ENCODE measurements at places on chromosomes 6 and 20. TPM values are rescaled to one million over a fixed set of nuclear protein-coding genes. Genes with fewer than 3 reads are reported as not detected.

DNA sequence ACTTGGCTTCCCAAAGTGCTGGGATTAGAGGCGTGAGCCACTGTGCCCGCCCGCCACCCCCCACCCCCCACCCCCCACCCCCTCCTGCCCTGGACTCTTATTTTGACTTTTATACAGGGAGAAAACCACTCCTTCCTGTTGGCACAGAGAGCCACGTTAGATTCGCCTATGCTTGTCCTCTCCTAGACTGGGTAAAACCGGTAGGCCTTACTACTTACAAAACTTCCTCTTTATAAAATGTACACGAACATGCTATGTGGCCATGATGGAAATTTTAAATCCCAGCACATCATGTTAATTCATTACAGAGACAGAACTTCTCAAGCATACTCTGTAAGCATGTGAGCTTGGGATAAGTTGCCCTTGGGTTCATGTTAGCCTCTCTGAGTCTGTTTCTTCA lies 124.2 kb downstream of the SLC24A3 start:
- no peak for DNase-seq

GRCh38 chr6:73400656-73401055 lies 6.0 kb downstream of the DDX43 start:
- DNase-seq = no peak

GRCh38 chr6:159168536-159169192 lies 536 bp upstream of the FNDC1 start:
- DNase-seq = peak; percentile 13

PRSS16 gene
- 1.5 TPM for total RNA-seq

NOX3 gene
- total RNA-seq = not detected

SAMD5 gene
- not detected for total RNA-seq

C6orf141 gene
- total RNA-seq = 1.1 TPM

DNA sequence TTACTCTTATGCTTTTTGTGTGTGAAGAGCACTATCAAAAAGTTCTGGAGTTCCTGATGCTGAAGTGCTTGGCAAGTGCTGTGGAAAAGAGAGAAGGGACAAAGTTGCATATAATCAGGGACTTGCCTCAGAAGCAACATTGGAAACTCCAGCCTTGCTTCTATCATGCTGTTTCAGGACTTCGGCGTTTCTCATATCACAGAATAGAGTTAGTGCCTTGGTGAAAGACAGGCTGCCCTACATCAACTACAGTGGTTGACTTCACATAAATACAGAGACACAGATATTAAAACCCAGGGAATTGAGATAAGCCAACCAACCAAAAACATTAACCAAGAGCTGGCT lies 36.2 kb upstream of the CDKAL1 start:
- no peak for DNase-seq

PSMB8 gene
- total RNA-seq = 338 TPM

HLA-DRA gene
- 6.0 TPM for total RNA-seq

GRCh38 chr20:32709632-32710121 lies 33.6 kb downstream of the COMMD7 start:
- no peak for DNase-seq

RBM24 gene
- not detected for total RNA-seq

TMEM244 gene
- total RNA-seq = not detected

RAD21L1 gene
- not detected for total RNA-seq

DNA sequence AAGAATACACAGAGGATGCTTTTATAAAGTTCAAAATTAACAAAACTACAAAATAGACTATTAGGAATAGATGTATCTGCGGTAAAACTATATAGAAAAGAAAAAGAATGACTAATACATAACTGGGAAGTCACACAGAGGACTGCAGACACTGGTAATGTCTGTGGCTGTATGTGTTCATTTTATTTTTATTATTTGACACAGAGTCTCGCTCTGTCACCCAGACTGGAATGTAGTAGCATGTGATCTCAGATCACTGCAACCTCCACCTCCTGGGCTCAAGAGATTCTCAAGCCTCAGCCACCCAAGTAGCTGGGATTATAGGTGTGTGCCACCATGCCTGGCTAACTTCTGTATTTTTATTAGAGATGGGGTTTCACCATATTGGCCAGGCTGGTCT lies 38.9 kb downstream of the ESF1 start:
- DNase-seq = no peak

MUC21 gene
- not detected for total RNA-seq

DSP gene
- 0.09 TPM for total RNA-seq

DNA sequence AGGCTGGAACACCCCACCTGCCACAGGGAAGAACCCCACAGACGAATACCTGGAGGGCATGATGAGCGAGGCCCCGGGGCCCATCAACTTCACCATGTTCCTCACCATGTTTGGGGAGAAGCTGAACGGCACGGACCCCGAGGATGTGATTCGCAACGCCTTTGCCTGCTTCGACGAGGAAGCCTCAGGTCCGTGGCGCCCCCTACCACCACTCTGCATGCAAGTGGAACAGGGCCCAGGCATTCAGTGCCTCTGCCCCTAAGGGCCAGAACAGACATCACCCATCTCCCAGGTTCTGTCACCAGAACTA lies 6.6 kb downstream of the MYL9 start:
- DNase-seq = peak; percentile 26

- DNase-seq = no peak
Observed at GRCh38 chr6:135268740-135269139, 87.6 kb downstream of the MYB start.

GRCh38 chr6:169805242-169805838 lies 53.9 kb downstream of the ERMARD start:
- no peak for DNase-seq

HSPA1L gene
- 2.2 TPM for total RNA-seq

RBM39 gene
- total RNA-seq = 303 TPM

DNA sequence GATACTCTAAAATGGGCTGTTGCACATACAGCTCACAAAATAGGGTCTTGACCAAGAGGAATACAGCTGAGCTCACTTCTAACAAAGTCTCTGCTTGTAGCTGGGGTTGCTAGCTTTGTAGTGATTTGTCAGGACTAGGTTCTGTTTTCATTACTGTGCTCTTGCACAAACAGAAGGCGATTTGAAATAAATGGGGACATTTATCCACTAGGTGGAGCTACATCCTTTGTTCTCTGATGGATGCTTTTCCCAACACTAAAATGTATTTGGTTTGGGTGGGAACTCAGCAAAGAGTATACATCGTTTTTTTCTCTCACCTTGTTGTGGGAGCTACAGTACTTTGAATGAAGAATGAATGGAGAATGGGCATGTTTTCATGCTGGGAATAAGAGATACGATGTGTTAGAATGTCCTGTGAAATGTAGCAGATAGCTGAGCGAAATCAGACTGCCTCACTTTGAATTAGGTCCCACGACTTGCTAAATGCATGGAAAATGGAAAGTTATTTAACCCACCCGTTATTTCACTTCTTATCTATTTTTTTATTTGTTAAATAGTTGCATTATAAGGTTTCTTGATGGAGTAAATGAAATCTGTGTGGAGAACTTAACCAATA lies 494.7 kb upstream of the MAP3K7 start:
- no peak for DNase-seq

BMP5 gene
- not detected for total RNA-seq

- DNase-seq = no peak
Observed at GRCh38 chr20:10225439-10226060, 6.9 kb downstream of the SNAP25 start.

KIAA1586 gene
- 15.0 TPM for total RNA-seq

DNA sequence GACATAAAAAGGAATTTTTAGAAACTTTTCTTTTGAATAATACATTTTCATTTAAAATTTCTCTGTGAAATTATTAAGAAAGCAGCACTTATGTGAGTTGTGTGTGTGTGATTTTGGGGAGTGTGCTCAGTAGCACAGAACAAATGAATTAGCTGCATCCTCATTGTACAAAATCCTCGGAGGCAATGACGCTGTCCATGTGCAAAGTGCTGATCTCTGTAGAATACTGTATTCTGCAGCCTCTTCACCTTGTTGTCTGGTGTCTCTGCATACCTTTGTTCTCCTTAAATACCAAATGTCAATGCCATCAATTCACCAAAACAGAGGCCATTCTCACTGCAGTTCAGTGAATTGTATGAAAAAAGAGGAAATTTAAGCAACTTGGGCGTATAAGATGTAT lies 838.4 kb downstream of the QKI start:
- DNase-seq = no peak

VPS16 gene
- 32.3 TPM for total RNA-seq

GRCh38 chr6:81480139-81480538 lies 272.3 kb downstream of the TENT5A start:
- DNase-seq = no peak

GRCh38 chr6:46338131-46338530 lies 153.1 kb downstream of the RCAN2 start:
- DNase-seq = no peak

GRCh38 chr20:48748556-48748955 lies 79.2 kb downstream of the PREX1 start:
- DNase-seq = no peak

DNA sequence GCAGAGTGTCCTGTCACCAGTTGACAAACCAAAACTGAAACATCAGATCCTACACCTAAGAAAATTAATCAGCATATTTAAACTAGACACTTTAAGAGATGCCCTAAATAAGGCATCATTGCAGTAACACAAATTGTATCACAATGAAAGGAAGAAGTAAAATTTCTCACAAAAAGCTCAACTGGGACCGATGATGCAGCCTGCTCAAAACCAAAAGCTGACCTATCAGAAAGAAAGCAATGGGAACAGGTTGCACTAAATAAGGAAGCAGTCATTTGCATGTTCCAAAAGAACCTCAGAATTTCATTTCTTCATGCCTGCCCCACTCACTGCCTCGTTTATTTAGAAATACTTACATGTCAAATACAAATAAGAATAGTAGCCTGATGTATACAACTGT lies 12.1 kb downstream of the HIVEP2 start:
- DNase-seq = no peak

COL19A1 gene
- total RNA-seq = not detected

DNA sequence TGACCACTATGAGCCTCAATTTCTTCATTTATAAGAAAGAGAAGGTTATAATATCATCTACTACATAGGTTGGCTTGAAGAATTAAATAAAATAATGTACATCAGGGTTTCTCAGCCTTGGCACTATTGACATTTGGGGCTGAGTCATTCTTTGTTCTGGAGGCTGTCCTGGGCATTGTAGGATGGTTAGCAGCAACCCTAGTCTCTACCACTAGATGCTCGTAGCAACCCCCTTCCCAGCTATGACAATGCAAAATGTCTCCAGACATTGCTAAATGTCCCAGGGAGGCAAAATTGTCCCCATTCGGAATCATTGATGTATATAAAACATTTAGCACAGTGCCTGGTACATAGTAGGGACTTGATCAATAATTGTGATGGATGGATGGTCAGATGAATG lies 152.1 kb downstream of the KHDC1L start:
- no peak for DNase-seq

- DNase-seq = no peak
Observed at GRCh38 chr6:42610416-42610815, 46.6 kb downstream of the UBR2 start.

DNA sequence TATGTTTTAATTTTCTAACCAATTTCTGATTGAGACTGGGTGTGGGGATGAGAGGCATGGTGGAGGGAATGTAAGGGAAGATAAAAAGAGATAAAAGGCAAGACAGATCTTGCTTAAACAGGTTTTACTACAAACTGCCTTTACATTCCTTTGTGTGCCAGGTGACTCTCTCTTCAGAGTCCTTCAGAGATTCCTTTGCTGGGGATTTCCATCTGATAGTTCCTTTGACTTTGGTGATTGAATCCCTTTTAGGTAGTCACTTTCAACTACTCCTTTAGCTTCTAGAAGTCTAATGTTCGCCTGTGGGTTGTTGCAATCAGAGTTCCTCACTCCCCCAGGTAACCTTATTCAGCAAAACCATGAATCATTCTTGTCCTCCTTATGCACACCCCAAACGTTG lies 283.3 kb upstream of the MANEA start:
- DNase-seq = no peak

ZNF311 gene
- total RNA-seq = 1.0 TPM

GRCh38 chr6:19269341-19269898 lies 567.8 kb upstream of the ID4 start:
- DNase-seq = no peak

DNA sequence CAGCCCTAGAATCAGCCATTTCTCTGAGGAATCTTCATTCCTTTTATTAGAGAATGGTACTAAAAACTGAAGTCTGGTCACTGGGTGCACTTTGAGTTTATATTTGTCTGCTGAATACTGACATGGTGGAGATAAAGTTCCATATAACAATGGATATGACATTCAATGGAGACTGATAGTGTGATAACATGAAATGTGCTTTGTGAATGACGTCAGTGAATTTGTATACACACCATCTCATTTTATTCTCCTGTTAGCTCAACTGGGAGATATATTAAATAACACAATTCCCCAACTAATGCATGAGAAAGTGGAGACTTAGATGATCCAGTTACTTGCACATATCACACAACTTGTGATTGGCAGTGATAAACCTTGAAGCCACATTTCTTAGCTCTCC lies 446.7 kb downstream of the DOK5 start:
- no peak for DNase-seq

GRCh38 chr6:21496706-21497105 lies 96.8 kb upstream of the SOX4 start:
- no peak for DNase-seq

- peak; percentile 95 for DNase-seq
Observed at GRCh38 chr20:57718490-57719009, 8.7 kb upstream of the PMEPA1 start.
